ENCODE measurements at places on chromosomes 12 and 14.

DNA sequence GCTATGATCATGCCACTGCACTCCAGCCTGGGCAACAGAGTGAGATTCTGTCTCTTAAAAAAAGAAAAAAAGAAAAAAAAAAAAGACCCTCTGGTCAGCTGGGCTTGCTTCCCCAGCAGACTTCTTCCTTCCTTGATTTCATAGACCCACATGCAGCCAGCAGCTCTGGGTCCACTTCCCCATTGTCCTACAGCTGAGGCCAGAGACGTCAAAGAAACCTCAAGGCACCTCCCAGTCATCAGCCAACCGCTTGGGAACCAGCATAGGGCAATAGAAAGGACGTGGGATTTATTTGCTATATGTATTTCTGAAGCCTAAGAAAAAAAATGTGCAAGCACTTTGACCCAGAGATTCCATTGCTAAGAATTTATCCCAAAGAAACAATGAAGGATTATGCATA lies 35.4 kb upstream of the SPPL3 start:
- DNase-seq, result no peak

- no peak for DNase-seq
Measured at GRCh38 chr14:36874396-36875138, 212.9 kb downstream of the PAX9 start.

DNA sequence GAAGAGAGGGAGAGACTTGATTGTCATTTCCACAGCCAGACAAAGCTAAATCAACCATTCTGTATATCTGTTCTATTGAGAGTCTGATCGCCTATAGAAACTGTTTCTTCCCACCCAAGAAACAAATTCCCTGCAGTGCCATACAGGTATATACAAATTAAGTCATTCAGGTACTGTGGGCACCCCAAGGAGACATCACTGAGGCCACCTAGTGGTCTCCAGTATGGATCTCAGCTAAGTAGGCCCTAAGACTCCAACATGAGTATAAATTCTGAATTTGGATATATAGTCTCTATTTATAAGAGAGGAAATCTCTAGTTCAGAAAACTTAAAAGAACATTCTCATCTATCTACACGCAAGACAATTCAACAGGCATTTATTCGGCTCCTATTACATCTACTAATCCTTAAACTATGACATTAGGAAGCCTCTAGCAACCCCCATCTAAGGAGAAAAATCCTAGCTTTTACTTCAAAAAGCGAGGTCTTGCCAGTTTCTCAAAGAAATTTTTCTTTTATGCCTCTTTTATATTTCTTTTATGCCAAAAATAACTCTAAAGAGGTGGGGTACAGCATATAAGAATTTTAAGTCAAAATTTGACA lies 62.6 kb downstream of the DCAF5 start:
- no peak for DNase-seq

- no peak for DNase-seq
Measured at GRCh38 chr12:130651188-130651959, 64.7 kb downstream of the RIMBP2 start.

DNA sequence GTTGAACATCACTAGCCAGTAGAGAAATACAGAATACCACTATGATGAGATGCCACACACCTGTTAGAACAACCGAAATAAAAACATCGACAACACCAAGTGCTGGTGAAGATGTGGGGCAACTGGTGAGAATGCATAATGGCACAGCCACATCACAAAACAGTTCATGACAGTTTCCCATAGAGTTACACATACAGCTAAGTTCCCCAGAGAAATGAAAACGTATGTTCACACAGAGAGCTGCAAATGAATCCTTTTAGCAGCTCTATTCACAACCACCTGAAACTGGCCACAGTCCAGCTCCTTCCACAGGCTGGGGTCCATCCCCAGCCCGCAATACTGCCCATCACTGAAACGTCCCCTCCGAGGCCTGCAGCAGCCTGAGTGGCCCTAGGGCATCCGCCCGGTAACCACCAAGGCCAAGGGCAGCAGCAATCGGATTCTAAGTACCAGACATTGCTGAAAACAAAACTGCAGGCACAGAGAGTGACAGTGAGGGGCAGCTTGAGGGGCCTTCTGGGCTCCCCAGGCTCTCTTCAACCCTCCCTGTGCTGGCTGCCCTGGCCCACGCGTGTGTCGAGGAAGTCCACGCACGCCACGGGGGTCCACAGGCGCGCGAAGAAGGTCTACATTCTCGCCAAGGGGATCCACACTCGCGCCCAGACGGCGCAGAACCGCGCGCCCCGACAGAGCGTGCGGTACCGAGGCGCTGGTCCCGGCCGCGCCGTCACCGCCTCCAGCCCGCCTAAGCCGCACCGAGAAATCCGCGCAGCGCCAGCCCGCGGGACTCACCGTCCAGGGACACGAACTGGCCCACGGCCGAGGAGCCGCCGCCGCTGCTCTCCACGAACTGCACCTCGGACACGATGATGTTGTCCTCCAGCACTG lies 903 bp downstream of the BRF1 start:
- no peak for DNase-seq
